ENCODE measurements at places on chromosomes 12 and 14.

DNA sequence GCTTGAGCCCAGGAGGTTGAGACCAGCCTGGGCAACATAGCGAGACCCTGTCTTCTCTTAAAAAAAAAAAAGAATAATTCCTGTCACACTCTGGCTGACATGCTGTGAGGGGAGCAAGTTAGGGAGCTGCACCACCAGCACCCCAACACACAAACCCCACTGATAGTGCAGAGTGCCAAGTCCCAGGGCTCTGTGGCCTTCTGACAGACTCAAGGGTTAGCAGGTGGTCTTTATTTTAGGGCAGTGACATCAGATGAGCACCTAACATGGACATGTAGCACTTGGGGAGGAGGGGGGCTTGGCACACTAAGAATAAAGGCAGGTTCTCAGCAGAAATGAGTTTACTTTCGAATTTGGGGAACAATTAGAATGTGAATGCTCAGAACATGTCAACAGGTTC is 6.8 kb downstream of the USP5 start:
- DNase-seq: no peak

- no peak for DNase-seq
These were observed 12.2 kb downstream of the LLPH start for GRCh38 chr12:66118240-66118891.

- DNase-seq: no peak
These were observed 1482.7 kb downstream of the AACS start for GRCh38 chr12:126547905-126548304.

- peak; percentile 54 for DNase-seq
These were observed 5.4 kb upstream of the RALGAPA1 start for GRCh38 chr14:35814371-35815005.

GRCh38 chr12:89320735-89321134 is 31.6 kb downstream of the DUSP6 start:
- no peak for DNase-seq

GRCh38 chr12:51622564-51622963 is 31.5 kb downstream of the SCN8A start:
- no peak for DNase-seq

DNA sequence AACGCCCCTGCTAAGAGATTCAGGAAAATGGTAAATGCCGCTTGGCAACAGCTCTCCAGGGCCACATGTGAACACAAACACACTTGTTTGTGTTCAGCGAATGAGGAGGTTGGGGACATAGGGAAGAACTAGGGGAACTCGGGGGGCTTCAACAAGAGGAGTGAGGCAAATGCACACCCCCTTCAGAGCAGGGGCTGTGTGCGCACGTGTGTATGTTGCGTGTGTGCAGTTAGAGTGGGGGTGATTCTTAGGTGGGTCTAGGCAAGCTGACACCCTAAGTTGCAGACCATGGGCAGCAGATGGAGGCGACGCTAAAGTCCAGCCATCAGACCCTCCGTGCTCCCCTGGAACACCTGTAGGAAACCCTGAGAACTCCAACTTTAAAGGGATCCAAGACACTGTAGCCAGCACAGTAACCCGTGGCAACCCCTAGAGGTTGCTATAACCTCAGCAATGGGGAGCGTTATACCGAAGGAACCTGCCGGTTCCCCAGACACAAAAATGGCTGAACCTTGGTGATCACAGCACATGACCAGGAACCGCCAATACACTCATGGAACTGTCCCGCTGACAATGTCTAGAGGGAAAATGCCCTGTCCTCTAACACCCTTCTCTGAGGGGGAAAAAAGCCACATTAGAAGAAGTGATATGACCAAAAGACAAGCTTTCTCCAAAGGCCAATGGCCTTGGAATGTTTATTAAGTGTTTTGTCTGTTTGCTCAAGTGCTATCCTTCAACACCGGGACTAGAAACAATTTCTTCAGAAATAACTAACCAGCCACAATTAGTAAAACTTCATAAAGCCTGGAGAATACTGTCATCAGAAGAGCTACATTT is 86.5 kb upstream of the CEP83 start:
- DNase-seq: no peak

DNA sequence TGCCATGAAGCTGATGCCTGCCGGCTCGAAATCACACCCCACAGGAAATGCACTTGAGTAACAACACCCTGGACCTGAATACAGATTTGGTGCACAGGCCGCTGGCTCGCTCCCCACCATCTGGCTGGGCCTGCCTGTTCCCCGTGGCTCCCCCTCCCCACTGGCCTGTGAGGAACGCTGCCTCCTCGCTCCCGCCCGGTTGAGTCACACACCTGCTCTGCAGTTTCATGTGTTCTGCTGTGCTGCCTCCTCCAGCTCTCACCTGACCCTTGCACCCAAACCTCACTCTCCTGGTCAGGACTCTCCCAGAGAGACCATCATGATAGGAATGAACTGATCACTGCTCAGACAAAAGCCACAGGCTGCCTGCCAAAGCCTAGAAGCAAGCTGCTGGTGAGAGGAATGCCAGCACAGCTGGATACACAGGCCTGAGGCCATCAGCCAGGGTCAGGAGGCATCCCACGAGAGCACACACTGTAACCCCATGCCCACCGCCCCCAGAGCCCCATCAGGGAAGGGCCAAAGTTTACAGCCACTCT is 3.8 kb upstream of the SIVA1 start:
- no peak for DNase-seq

DNA sequence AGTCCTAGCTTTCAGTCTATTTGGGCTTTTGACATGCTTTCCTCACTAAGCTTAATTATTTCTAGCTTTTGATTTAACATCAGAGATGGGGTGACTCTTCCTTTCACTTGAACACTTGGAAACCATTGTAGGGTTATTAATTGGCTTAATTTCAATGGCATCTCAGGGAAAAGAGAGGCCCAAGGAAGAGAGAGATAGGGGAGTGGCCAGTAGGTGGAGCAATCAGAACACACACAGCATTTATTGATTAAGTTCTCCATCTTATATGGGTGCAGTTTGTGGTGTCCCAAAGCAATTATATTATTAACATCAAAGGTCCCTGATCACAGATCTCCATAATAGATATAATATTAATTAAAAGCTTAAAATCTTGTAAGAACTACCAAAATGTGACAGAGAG is 1466.1 kb upstream of the SEL1L start:
- DNase-seq: no peak

DNA sequence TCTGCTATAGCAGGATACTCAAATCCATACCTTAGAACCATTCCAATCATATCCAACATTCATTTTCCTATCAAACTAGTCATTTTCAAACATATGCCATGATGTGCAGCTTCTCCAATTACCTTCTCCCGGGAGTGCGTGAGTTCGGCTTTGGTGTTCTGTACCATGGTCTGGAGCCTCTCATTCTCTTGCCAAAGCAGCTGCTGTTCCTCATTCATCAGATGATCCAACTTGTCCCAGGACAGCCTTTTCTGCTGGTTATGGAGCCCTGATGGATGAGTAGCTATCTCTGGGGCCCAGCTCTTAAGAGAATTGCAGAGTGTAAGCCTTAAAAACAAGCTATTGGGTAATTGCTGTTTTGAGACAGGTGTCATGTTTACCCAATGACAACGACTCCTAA is 71.1 kb upstream of the SAV1 start:
- no peak for DNase-seq

- DNase-seq: no peak
These were observed 63.3 kb downstream of the ERC1 start for GRCh38 chr12:1054117-1054870.

DNA sequence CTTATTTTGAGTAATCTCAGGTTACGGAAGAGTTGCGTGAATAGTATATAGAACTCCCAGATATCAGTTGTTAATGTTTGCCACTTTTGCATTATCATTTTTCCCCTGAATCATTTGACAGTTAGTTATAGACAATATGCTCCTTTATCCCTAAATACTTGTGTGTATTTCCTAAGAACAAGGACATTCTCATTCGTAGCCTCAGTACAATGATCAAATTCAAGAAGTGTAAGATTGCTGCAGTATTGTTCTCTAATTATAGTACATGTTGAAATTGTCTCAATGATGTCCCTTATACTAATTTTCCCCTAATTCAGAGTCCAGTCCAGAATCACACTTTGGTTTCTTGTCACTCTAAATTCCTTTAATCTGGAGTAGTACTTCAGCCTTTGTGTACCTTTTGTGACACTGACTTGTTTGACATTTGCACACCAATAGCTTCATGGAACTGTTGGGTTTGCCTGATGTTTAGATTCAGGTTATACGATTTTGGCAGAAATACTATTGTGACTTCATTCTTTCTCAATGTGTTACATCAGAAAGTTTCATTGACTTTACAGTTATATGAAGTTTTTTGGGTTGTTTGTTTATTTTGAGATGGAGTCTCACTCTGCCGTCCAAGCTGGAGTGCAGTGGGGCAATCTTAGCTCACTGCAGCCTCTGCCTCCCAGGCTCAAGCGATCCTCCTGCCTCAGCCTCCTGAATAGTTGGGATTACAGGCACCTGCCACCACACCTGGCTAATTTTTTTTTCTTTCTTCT is 13.1 kb downstream of the DYNC1H1 start:
- no peak for DNase-seq

GRCh38 chr14:55274751-55275150 is 3.5 kb downstream of the FBXO34 start:
- no peak for DNase-seq

DNA sequence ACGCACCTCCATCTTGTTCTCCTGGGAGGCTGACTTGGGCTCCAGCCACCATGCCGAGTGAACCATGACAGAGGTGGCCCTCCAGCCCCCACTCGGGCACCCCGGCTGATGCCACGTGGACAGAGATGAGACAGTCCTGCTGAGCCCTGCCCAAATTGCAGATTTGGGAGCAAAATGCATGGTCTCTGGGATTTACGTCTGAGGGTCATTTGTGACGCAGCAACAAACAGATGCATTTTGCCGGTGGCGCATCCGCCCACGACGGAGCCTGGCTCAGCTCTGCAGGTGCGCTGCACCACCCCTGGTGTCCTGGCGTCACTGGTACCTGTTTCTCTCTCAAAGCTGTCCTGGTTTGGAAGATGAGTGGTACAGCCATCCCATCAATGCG is 31.1 kb upstream of the INF2 start:
- no peak for DNase-seq

DNA sequence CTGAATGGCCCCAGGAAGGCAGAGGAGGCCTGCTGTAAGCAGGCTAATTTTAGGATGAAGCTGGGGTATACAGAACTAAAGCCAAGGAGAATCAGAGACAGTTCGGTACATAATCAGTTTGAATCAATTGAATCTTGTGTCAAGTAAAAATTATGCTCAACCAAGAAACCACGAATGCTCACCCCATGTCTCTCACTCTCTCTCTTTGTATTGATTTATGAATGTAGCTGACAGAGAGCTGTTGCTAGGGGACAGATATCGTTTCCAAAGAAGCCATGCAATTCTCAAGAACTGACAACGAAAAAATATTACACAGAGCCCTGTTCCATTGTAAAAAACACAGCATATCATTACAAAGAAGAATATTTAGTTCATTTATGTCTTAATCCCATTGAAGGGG is 151.1 kb upstream of the PKP2 start:
- no peak for DNase-seq
